Natural killer cell (primary cell): ENCODE measurements at places on chromosomes 5 and 9. TPM values are rescaled to one million over a fixed set of nuclear protein-coding genes. Genes with fewer than 3 reads are reported as not detected.
A peak's percentile ranks its signal among the peaks of the same experiment; 100 is the strongest.

PCDHB4 gene
- total RNA-seq = not detected

CCL27 gene
- total RNA-seq = not detected

GDNF gene
- total RNA-seq = not detected

PCDHGA8 gene
- total RNA-seq = 0.09 TPM

THOC3 gene
- total RNA-seq = 16.9 TPM

SLCO6A1 gene
- not detected for total RNA-seq

DNA sequence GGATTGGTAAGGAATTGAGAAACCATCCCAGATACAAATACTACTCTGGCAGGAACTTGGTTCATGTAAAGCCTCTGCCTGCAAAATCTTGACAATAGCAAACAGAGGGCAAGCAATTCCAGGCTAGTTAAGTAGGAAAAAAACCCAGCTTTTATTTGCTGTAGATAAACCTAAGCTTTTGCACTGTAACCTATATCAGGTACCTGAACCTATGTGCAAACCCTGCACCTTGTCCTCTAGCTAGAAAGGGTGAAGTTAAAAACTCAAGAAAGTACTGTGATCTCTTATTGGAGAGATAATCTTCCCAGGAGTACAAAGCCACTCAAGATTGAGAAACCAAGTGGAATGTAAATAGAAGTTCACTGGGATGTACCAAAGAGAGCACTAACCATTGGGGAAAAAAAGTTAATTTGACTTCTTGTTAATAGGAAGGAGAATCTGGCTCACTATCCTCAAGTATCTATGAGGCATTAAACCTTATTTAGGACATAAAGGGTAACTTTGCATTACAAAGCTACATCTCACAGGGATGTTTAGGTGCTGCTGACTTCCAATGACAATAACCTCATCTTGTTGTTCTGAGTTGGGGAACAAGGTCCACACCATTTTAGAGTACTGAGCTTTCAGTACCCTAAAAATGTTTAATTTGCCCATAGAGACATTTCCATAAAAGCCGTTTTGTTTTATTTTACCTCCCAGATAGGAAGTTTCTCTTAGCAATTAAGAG, 73.8 kb upstream of the PCA3 start:
- H3K27me3 ChIP-seq = peaks cover 11% of the 10 kb centered on the region
- no peaks in the 10 kb centered on the region for H3K36me3 ChIP-seq
- no peak overlapping the region for H3K4me3 ChIP-seq
- peaks cover 10% of the 10 kb centered on the region for H3K4me1 ChIP-seq

DNA sequence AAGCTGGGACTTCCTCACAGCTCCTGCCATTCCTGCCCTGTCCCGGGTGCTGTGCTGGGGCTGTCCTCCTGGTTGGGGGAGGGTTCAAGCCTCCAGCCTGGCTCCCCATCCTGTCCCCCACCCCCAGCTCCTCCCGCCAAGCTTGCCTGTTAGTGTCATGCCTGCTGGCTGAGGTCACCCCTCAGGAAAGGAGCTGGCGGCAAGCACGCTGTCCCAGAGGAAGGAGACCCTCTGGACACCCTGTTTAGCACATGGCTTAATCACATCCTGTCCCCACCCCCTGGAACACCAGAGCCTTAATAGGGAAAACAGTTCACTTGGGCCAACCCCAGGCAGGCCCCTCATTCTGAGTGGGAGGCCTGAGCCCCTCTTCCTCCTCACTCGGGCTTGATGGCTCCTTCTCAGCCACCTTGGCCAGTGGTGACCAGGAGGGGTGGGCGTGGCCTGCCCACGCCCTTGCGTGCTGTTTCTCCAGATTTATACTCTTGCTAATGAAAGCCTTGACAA, 9.2 kb upstream of the PHYHD1 start:
- DNase-seq = no peak
- no peaks in the 10 kb centered on the region for H3K27me3 ChIP-seq
- no peak overlapping the region for H3K27ac ChIP-seq
- H3K36me3 ChIP-seq = peaks cover 69% of the 10 kb centered on the region
- peaks cover 44% of the 10 kb centered on the region for H3K4me1 ChIP-seq

DNA sequence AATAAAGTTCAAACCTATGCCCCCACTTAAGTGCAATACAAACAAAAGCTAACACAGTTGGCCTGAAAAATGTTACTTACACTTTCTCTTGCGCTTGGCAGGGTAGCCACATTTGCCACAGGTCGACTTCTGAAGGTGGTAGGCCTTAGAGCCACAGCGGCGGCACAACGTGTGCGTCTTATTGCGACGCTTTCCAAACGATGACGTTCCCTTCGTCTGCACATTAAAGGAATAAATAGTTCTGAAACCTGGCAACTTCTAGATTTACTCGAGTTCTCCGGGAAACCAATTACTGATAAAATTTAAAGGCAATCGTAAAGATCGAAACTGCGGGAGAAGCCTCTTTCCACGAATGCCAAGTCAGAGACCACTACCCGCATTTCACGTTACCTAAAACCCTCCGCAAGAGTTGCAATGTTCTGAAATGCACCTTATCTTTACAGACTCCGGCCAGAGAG, 602 bp downstream of the RPL37 start:
- no peaks in the 10 kb centered on the region for H3K27me3 ChIP-seq
- H3K4me3 ChIP-seq = peak overlapping the region; percentile 86
- peak overlapping the region; percentile 96 for H3K27ac ChIP-seq
- H3K4me1 ChIP-seq = peaks cover 17% of the 10 kb centered on the region

DNA sequence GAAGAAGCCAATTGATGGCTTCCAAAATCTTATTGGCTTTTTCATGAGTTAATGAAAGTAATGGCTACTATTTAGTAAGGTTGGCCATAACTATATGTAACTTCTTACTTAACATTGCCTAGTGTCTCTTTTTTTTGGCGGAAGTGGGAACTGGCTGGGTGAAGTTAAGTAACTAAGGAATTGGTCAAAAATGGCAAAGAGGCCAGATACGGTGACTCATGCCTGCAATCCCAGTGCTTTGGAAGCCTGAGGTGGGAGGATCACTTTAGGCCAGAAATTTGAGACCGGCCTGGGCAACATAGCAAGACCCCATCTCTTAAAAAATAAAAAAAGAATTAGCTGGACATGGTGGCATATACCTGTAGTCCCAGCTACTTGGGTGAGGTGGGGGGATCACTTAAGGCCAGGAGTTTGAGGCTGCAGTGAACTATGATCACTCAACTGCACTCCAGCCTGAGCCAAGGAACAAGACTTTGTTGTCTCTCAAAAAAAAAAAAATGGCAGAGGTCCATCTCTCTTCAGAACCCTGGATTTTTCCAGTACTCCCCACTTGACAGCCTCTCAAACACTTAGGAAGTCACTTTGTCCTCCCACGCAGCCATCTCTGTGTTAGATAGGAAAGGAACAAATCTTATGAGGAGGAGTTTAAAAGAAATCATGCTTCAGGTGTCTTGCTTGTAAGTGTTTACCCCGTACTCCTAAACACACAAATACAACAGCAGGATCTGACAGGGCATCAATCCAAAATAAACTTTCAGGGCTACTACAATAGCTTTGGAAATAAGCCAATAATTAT, 75.7 kb downstream of the TEK start:
- no peak overlapping the region for H3K27ac ChIP-seq
- H3K36me3 ChIP-seq = no peaks in the 10 kb centered on the region
- no peaks in the 10 kb centered on the region for H3K4me1 ChIP-seq
- H3K27me3 ChIP-seq = no peaks in the 10 kb centered on the region
- DNase-seq = no peak

GRCh38 chr9:35112257-35113020, 3.2 kb downstream of the ATOSB start:
- no peaks in the 10 kb centered on the region for H3K27me3 ChIP-seq
- peaks cover 8% of the 10 kb centered on the region for H3K36me3 ChIP-seq
- DNase-seq = no peak

DNA sequence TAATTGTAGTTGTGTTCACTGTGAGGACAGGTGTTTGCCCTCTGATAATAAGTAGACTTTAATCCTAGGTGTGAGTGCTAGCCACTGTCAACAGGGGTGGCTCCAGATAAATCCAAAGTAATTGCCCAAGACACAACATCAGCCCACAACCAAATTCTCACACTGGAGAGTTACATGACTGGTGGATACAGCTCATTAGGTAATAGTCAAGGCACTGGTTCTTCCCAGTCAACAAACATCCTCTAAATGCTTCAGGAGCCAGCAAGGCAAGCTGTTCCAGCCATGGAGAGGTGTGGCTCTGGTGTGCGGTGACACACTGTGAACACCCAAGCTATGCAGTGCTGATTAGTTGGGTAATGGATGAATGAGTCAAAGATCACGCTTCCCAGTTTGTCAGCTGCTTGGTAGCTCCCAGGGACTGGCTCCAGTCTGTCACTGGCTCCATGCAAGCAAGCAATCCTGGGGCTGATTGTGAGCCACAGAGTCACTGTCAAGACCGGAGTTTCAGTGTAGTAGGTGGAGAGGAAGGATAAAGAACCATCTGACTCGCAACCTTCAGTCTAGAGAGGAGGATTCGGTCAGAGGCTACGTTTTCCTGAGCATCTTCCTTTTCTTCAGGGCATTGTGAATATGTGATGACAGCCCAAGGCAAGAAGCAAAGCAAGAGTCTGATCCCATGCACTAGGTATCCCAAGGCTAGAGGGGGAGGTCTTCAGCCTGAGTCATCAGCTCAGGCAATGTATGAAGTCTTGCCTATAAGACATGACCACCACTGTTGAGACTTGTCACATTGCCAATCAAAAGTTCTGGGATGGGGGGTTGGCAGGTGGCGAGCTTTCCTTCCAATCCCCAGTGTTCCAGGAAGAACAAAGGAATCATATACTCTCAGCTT, 63.1 kb downstream of the UGCG start:
- no peak overlapping the region for H3K27ac ChIP-seq
- H3K36me3 ChIP-seq = no peaks in the 10 kb centered on the region
- peaks cover 4% of the 10 kb centered on the region for H3K4me1 ChIP-seq
- H3K4me3 ChIP-seq = no peak overlapping the region
- DNase-seq = no peak
- H3K27me3 ChIP-seq = no peaks in the 10 kb centered on the region

- DNase-seq = no peak
- no peaks in the 10 kb centered on the region for H3K4me1 ChIP-seq
- no peaks in the 10 kb centered on the region for H3K27me3 ChIP-seq
- H3K4me3 ChIP-seq = no peak overlapping the region
- no peaks in the 10 kb centered on the region for H3K36me3 ChIP-seq
Measured at GRCh38 chr5:53712327-53712726, 151.9 kb downstream of the NDUFS4 start.

- H3K4me3 ChIP-seq = no peak overlapping the region
- no peaks in the 10 kb centered on the region for H3K27me3 ChIP-seq
- H3K4me1 ChIP-seq = no peaks in the 10 kb centered on the region
- no peak overlapping the region for H3K27ac ChIP-seq
Measured at GRCh38 chr5:112119969-112120368, 299.1 kb downstream of the EPB41L4A start.

DNA sequence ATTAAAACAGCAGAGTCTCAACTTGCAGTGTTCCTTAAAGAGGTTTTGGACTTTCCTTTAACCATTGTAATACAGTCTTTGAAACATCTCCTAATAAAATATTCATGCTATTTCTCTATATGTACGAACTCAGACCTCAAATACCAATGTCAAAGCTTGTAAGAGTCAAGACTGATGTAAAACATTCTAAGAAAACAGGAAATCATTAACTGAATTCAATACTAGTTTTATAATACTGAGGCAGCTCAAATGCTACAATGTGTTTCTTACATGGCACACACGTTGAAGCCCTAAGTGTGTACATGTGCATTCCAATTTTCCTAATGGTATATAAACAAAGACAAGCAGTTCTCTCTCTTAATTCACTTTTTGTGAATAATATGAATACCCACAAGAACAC, 11.6 kb downstream of the PSIP1 start:
- H3K4me1 ChIP-seq = no peaks in the 10 kb centered on the region
- H3K27me3 ChIP-seq = no peaks in the 10 kb centered on the region
- no peak for DNase-seq
- peaks cover 17% of the 10 kb centered on the region for H3K36me3 ChIP-seq
- no peak overlapping the region for H3K4me3 ChIP-seq

- no peaks in the 10 kb centered on the region for H3K4me1 ChIP-seq
- no peak overlapping the region for H3K27ac ChIP-seq
- H3K4me3 ChIP-seq = no peak overlapping the region
Measured at GRCh38 chr9:89808076-89808755, 203.4 kb downstream of the GADD45G start.

DNA sequence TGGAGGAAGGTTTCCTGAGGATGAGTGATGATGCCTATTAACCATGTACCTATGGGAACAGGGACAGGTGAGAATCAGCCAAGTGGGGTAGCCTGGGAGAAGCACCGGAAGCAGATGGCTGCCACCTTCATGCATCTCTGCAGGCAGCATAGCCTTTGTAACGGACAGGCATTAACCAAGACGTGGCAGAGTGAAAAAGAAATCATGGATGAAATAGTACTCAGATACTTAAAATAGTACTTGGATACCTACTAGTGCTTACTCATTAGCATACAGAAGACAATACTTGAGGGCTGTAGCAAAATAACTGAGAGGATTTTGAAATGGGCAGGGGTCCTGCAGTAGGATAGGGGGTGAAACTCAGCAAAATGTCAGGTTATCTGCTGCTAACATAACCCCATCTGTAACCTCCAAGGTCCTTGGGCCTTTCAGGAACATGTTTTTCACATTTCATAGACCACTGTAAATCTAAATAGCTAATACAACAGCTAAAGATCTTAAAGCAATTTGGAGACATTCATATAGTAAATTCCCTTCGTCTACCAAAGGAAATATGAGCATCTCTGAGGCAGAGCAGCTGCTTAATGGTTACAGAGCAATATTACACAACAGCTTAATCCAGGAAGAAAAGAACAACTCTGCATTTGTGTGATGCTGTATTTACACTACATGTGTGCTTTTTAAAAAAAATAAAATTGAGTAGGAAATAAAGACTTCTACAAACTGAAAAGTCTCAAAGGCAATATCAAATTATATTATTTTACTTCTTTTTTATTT, 154.3 kb downstream of the NFIB start:
- no peaks in the 10 kb centered on the region for H3K36me3 ChIP-seq
- DNase-seq = no peak
- H3K27ac ChIP-seq = no peak overlapping the region
- no peaks in the 10 kb centered on the region for H3K27me3 ChIP-seq
- H3K4me3 ChIP-seq = no peak overlapping the region

DNA sequence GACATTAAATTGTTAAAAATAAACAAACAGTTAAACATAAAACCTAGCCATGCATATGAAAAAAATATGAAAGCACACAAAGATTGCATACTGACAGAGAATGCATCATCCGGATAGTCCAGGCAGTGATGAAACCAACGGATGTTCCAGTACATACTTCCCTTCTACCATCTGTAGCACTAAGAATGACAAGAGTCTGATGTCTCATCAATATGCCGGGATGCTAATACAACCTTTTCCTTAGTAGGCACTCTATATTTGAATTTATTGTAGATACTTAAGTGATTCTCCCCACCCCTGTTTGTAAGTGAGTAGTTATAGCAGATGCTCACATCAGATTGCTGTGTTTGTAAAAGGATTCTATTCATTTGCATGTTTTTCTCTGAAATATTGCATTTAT, 571.2 kb upstream of the WWC1 start:
- no peaks in the 10 kb centered on the region for H3K36me3 ChIP-seq
- H3K27me3 ChIP-seq = no peaks in the 10 kb centered on the region
- no peak for DNase-seq
- no peak overlapping the region for H3K27ac ChIP-seq
